Neural progenitor cell (in vitro differentiated cells): ENCODE measurements at places on chromosomes 13 and 19.
A peak's percentile ranks its signal among the peaks of the same experiment; 100 is the strongest.

GRCh38 chr19:45173816-45174215 lies 4.2 kb downstream of the TRAPPC6A start:
- H3K4me3 ChIP-seq, result no peak overlapping the region
- no peaks in the 10 kb centered on the region for H3K36me3 ChIP-seq
- no peaks in the 10 kb centered on the region for H3K27me3 ChIP-seq
- H3K27ac ChIP-seq, result no peak overlapping the region
- no peak for DNase-seq
- H3K4me1 ChIP-seq, result no peaks in the 10 kb centered on the region

DNA sequence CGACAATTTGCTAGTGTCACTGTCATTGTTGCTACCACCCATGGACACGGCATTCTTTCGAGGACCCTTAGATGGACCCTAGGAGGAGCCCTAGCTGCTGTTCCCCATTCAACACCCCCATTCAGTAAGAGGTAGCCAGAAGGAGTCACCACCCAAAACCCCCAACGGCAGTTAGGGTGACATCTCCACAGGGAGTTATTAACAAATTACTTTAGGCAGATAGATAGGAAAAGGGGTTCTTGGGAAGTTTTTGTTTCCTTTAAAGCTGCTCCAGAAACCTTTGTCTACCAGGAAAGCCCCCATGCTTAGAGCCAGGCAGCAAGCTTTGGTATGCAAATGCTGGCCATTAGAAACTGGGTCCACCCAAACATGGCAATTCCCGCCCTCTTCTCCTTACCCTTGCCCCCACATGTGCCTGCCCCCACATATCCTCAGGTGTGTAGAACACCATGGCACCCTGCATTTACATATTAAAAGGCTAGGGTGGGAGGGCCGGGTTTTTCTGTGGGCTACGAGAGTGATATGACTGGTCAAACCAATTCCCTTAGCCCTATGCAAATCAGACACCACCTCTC lies 190.9 kb downstream of the SLITRK6 start:
- H3K27me3 ChIP-seq, result no peaks in the 10 kb centered on the region
- H3K36me3 ChIP-seq, result no peaks in the 10 kb centered on the region
- no peak overlapping the region for H3K4me3 ChIP-seq
- DNase-seq, result no peak

DNA sequence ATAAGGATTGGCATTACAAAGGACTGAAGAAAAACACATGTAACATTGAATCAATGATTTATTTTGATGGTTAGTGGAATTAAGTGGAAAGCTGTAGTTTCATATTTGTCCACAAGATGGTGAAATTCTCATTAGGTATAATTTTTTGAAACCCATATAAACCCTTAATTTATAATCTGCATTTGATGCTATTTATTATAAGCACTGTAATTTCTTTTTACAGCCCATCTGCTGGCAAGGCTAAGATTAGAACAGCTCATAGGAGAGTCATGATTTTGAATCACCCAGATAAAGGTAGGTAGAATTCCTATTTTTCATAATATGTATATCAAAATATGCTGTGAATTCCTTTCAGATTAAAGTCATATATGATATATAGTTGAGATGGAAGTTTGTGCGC lies 62.2 kb downstream of the DNAJC15 start:
- no peaks in the 10 kb centered on the region for H3K27me3 ChIP-seq
- no peak for DNase-seq
- no peak overlapping the region for H3K27ac ChIP-seq

DNA sequence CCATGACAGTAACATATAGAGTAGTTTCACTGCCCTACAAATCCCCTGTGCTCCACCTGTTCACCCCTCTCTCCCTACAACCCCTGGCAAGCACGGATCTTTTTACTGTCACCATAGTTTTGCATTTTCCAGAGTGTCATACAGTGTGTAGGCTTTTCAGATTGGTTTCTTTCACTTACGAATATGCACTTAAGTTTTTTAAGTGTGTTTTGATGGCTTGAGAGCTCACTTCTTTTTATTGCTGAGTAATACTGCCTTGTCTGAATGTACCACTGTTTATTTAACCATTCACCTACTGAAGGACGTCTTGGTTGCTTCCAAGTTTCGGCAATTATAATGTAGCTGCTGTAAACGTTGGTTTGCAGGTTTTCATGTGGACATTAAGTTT lies 175.1 kb downstream of the ITGBL1 start:
- no peaks in the 10 kb centered on the region for H3K4me1 ChIP-seq
- no peaks in the 10 kb centered on the region for H3K36me3 ChIP-seq
- H3K4me3 ChIP-seq, result no peak overlapping the region
- H3K27me3 ChIP-seq, result no peaks in the 10 kb centered on the region
- no peak overlapping the region for H3K27ac ChIP-seq

DNA sequence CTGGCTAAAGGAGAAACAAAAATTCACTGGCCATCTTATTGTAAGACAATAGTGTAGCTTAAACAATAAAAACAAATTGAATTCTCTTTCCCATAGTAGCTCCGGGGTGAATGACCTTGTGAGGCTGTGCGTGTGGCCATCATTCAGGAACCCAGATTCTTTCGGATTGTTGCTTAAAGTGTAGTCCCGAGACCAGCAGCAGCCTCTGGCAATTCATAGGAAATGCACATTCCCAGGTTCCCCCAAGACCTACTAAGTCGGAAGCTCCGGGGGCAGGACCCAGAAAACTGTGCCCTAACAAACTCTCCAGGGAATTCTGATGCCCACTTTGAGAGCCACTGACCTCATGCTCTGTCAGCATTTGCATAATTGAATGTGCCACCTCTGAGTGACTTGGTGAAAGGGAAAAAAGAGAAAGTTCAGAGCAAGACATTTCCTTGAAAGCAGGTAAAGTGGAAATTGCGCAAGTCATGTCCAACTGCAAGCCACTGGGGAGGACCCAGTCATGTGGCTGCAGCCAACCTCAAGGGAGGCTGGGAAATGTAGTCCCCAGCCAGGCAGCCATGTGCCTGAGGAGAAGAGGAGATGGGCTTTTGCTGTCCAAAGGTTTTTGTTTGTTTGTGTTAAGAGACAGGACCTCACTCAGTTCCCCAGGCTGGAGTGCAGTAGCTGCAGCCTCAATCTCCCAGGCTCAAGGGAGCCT lies 50.7 kb upstream of the PNMA8B start:
- H3K4me3 ChIP-seq, result peak overlapping the region; percentile 20
- H3K27me3 ChIP-seq, result no peaks in the 10 kb centered on the region
- no peaks in the 10 kb centered on the region for H3K36me3 ChIP-seq
- H3K27ac ChIP-seq, result no peak overlapping the region
- peak; percentile 51 for DNase-seq

GRCh38 chr13:28819046-28819730 lies 951 bp upstream of the MTUS2 start:
- H3K36me3 ChIP-seq, result no peaks in the 10 kb centered on the region
- no peak overlapping the region for H3K27ac ChIP-seq
- no peaks in the 10 kb centered on the region for H3K4me1 ChIP-seq
- peak; percentile 68 for DNase-seq
- peaks cover 68% of the 10 kb centered on the region for H3K27me3 ChIP-seq
- H3K4me3 ChIP-seq, result peak overlapping the region; percentile 55

DNA sequence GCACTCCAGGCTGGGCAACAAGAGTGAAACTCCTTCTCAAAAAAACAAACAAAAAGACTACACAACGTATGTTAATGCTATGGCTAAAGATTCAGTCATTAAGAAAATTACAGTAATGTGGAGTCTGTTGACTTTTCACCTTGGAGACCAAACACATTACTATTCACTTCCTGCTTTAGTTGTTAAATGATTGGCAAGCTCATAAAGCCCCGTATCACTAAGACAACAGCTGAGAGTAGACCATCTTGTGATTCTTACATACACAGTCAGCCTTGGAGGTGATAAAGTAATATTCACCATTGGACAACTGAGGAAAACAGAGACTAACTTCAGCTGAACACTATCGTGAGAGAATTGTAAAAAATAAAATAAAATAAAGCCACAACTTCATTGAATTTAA lies 86.5 kb downstream of the KCTD12 start:
- H3K4me1 ChIP-seq, result no peaks in the 10 kb centered on the region
- DNase-seq, result no peak
- no peaks in the 10 kb centered on the region for H3K27me3 ChIP-seq
- H3K36me3 ChIP-seq, result no peaks in the 10 kb centered on the region

DNA sequence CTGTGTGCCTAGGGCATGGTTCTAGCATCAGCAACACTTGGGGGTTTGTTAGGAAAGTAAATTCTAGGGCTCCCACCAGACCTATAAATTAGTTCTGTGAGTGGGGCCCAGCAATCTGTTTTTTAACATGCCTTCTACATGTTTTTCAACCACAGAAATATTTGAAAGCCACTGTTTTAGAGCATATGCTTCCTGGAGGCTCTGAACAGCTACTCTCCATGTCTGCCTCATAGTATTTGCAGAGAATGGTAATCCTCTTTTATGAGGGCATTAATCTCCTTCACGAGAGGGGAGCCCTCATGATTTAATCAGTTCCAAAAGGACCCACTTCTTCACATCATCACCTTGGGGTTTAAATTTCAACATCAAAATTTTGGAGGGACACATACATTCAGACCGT lies 6.0 kb downstream of the SPATA13 start:
- H3K4me1 ChIP-seq, result peaks cover 24% of the 10 kb centered on the region
- DNase-seq, result no peak
- no peaks in the 10 kb centered on the region for H3K36me3 ChIP-seq
- H3K4me3 ChIP-seq, result no peak overlapping the region
- H3K27me3 ChIP-seq, result peaks cover 9% of the 10 kb centered on the region

- DNase-seq, result no peak
- no peak overlapping the region for H3K4me3 ChIP-seq
- no peaks in the 10 kb centered on the region for H3K36me3 ChIP-seq
- no peak overlapping the region for H3K27ac ChIP-seq
- H3K27me3 ChIP-seq, result no peaks in the 10 kb centered on the region
Measured at GRCh38 chr19:49798574-49798973, 14.5 kb downstream of the FUZ start.

- H3K36me3 ChIP-seq, result no peaks in the 10 kb centered on the region
- H3K4me3 ChIP-seq, result no peak overlapping the region
- H3K27me3 ChIP-seq, result no peaks in the 10 kb centered on the region
- no peaks in the 10 kb centered on the region for H3K4me1 ChIP-seq
- no peak overlapping the region for H3K27ac ChIP-seq
- DNase-seq, result peak; percentile 52
Measured at GRCh38 chr19:4233282-4233853, 4.0 kb downstream of the EBI3 start.

DNA sequence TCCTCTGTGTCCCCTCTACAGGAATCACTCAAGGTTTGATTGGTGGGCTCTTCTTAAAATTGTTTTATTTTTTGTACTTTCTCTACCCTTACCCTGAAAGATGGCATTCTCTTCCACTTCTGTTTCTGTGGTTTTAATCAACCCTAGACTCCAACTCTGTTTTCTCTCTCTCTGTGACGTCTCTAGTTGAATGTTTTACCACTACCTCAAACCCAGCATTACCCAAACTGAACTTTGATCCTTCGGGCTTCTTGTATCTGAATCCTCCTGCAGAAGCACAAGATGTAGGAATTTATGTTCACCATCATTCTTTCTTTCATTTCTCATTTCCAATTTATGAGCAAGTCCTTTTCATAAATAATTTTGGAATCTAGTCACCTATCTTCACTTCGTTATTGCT lies 39.9 kb downstream of the PCCA start:
- no peak overlapping the region for H3K27ac ChIP-seq
- no peaks in the 10 kb centered on the region for H3K36me3 ChIP-seq
- H3K4me3 ChIP-seq, result no peak overlapping the region

GRCh38 chr19:47266401-47266941 lies 8.2 kb upstream of the INAFM1 start:
- no peak overlapping the region for H3K27ac ChIP-seq
- no peaks in the 10 kb centered on the region for H3K4me1 ChIP-seq
- no peak overlapping the region for H3K4me3 ChIP-seq
- H3K27me3 ChIP-seq, result no peaks in the 10 kb centered on the region
- H3K36me3 ChIP-seq, result no peaks in the 10 kb centered on the region

- H3K4me3 ChIP-seq, result no peak overlapping the region
- DNase-seq, result no peak
- H3K27me3 ChIP-seq, result no peaks in the 10 kb centered on the region
- no peaks in the 10 kb centered on the region for H3K4me1 ChIP-seq
- H3K36me3 ChIP-seq, result no peaks in the 10 kb centered on the region
Measured at GRCh38 chr19:54062643-54063042, 1.1 kb downstream of the VSTM1 start.

- H3K4me1 ChIP-seq, result no peaks in the 10 kb centered on the region
- DNase-seq, result no peak
- H3K27ac ChIP-seq, result no peak overlapping the region
- H3K36me3 ChIP-seq, result peaks cover 7% of the 10 kb centered on the region
- no peaks in the 10 kb centered on the region for H3K27me3 ChIP-seq
Measured at GRCh38 chr19:41303954-41304353, 6.0 kb upstream of the CCDC97 start.

- no peak overlapping the region for H3K27ac ChIP-seq
- DNase-seq, result no peak
- H3K27me3 ChIP-seq, result no peaks in the 10 kb centered on the region
- no peak overlapping the region for H3K4me3 ChIP-seq
- no peaks in the 10 kb centered on the region for H3K36me3 ChIP-seq
Measured at GRCh38 chr19:58579473-58580142, 6.5 kb upstream of the MZF1 start.

- H3K27me3 ChIP-seq, result no peaks in the 10 kb centered on the region
- no peak overlapping the region for H3K27ac ChIP-seq
- no peak for DNase-seq
- peaks cover 24% of the 10 kb centered on the region for H3K4me1 ChIP-seq
Measured at GRCh38 chr13:109200556-109200955, 571.1 kb downstream of the MYO16 start.
